ENCODE measurements at places on chromosomes 16 and 17.

GRCh38 chr16:46582313-46582712 is 38.9 kb downstream of the SHCBP1 start:
- no peak for DNase-seq

- no peak for DNase-seq
Observed at GRCh38 chr16:25841761-25842160, 150.0 kb downstream of the HS3ST4 start.

GRCh38 chr16:21626659-21627277 is 25.6 kb downstream of the IGSF6 start:
- peak; percentile 47 for DNase-seq

- DNase-seq = no peak
Observed at GRCh38 chr16:19008245-19009169, 24.8 kb downstream of the TMC7 start.

GRCh38 chr17:35191001-35191695 is 3.0 kb downstream of the SLC35G3 start:
- no peak for DNase-seq

- DNase-seq = no peak
Observed at GRCh38 chr17:17668775-17669579, 12.3 kb upstream of the RAI1 start.

- DNase-seq = no peak
Observed at GRCh38 chr17:64073771-64074703, 53.6 kb upstream of the ICAM2 start.

DNA sequence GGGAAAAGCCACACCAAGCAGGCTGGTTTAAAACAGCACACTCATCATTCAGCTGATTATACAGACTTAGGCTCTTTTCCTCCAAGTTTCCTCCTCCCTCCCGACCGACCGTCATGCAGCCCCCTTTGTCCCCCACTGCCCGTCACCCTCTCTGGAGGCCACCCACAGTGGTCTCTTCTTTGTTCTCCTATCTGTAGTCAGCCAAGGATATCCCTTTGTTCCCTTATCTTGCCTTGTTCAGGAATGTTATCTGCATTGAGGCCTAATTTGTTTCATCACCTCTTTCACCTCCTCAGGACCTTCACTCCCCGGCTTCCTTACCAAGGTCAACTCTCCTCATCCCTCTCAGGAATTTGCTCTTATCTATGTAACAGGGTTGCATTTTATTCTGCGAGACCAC is 186.4 kb upstream of the CDH13 start:
- DNase-seq = no peak

GRCh38 chr17:81074875-81075274 is 39.9 kb downstream of the BAIAP2 start:
- DNase-seq = no peak

GRCh38 chr17:34703533-34703932 is 124.2 kb downstream of the TMEM132E start:
- DNase-seq = no peak

DNA sequence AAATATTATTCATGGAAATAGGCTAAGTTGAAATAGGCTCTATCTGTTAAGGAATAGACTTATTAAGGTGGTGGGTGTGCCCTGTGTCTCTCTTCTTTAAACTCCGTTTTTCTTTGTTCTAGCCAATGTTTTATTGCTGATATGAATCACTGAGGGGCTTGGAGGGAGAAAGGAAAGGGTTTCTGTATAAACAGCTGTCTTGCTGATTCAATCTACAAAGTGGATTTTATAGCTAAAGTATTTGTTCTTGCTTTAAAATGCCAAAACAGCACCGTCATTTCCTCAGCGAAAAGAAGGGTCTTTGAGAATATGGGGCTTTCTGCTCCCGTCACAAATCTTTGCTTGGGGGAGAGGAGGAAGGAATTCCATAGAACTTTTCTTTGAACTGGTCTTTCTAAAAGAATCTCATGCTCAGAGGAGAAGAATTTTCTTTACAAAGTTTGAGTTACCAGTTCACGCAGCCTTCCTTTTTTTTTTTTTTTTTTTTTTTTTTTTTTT is 39.3 kb downstream of the MSI2 start:
- no peak for DNase-seq

DNA sequence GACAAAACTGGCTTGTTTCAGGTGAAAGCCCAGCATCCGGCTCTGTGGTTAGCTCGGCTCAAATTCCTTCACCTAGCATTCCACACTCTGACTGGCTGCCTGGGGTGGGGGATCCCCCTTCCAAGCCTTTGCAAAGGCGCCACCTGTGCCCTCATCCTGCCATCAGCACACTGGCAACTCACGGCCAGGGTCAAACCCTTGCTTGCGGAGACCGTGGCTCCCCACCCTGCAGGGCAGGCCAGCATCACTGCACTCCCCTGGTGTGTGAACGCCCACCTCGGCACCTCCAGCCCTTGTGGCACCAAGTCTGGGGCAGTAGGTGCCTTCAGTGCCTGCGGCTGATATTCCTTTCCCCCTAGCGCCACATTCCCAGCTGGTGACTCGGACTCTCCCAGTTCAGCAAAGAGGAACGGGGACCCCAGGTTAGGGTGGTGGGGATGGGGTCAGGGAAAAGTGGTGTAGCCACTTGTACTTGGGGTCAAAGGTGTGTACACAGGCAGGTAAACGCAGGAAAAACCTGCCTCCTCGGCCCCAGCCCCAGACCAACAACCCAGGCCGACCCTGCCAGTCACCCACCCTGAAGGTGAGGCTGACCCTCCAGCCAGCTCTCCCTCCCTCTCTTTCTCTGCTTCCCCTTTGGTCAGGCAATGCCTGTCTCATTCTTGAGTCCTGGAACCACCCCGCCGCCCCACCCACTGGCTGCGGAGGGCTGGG is 1.1 kb downstream of the FLII start:
- DNase-seq = peak; percentile 31

DNA sequence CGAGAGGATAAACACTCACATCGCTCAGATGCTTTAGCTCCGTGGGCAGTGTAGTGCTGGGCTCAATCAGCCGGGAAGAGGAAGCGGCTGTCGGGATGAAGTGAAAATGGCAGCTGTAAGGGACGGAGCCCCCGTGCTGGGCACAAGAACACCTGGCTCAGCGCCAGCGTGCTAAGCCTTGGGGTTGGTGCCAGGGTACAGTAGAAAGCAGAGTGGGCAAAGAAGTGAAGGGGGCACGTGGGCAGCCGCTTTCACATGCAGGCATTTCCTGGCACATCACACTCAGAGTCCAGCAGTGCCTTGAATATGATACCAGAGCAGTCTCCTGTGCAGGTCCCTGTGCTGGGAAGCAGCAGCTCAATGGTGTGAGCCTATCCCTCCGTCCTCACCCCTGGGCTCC is 51.1 kb upstream of the FOXF1 start:
- no peak for DNase-seq

DNA sequence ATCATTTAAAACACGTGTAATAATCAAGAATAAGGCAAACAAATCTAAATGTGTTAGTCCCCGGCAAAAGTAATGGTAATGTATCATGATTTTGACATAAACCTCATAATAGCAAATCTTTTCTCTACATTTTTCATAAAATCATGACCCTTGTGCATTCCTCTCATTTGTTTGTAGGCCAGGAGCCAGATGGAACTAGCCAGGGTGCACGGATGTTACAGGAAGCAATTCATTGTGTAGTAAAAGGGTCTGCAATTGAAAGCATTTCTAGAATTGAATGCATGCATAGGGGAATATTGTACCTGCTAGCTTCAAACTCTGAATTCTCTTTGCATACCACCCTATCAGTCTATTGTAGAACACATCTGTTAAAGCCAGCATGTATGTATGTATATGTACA is 66.6 kb downstream of the CNTNAP4 start:
- DNase-seq = no peak

DNA sequence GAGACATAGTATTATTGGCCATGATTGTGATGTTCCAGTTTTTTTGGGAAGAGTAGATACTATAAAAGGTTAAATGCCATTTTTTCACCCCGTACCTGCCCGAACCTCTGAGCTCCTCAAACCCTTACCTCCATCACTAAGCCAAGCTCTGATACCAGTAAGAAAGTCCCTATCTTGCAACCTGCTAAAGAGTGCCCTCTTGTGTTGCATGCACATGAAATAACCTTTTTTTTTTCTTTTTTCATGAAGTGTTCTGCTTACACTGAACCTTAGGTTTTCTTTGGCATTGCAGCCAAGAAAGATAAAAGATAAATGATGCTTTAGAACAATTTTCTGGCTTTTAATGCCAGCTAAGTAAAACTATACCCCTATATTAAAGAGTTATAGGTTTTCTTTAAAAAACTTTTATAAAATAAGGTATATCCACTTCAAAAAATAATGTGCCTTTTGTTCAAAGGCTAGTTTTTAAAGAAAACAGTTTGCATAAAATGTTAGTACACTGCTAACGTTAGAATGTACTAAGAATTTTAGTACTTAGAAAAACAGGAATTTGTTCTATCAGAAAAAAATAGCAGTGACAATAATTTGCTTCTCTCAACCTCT is 295.3 kb upstream of the PMFBP1 start:
- DNase-seq = peak; percentile 10

DNA sequence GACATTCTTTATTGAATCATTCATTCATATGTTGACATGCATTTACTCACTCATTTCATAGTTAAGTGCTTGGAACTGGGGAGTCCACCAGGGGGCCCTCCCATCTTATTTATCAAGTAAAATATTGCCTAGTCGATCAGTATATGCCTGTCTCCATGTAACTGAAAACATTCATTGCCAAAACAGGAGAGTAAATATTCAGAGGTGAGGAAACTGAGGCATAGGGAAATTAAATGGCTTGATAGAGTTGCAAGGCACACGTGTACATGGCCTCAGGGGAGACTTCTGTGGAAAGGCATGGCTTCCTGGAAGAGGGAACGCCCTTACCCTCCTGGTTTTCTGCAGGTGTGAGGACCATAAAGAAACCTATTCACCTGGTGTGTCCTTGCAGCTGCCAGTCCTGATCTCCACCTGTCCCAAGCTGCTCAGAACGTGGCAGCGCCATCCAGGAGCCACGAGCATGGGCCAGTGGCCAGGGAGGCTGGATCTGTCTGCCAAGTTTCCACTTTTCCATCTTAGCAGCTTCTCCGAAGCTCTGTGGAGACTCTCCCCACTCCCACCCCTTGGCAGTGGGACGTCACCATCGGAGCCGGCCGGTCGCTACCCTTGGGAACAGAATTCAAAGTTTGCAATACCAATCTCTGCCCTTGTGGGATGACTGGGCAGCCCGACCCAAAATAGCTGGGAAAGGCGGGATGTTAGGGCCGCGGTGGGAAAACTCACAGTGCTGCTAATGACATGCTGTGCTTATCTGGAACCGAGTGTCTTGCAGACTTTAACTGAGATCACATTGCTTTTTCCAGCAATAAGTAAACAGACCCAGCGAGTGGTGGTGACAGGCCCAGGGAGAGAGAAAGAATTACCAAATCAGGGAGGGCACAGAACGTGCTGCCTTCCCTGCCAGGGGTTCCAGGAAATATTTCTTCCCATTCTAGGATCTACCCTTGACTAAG is 4.1 kb upstream of the C1QTNF1 start:
- DNase-seq = peak; percentile 61

DNA sequence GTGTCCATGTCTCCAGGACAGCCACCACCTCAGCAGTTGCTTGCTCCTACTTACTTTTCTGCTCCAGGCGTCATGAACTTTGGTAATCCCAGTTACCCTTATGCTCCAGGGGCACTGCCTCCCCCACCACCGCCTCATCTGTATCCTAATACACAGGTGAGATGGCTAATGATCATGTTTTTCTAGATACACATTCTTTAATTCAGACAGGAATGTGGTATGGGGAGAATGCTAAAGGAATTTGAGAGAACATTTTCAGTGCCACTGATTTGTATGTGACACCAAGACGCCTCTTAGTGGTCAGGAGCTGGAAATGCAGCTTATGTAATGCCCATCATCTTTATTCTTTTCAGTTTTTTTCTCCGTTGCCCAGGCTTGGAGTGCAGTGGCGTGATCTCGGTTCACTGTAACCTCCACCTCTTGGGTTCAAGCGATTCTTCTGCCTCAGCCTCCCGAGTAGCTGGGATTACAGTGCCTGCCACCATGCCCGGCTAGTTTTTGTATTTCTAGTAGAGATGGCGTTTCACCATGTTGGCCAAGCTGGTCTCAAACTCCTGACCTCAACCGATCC is 8.9 kb upstream of the RAPGEFL1 start:
- DNase-seq = peak; percentile 76

- peak; percentile 41 for DNase-seq
Observed at GRCh38 chr16:11140098-11140375, 116.0 kb downstream of the SOCS1 start.

GRCh38 chr16:80294172-80294571 is 246.6 kb upstream of the DYNLRB2 start:
- DNase-seq = no peak

Data from CD4-positive, alpha-beta T cell treated with Interleukin-21 for 1 hour (primary cell).